Suppressor macrophage (primary cell): ENCODE measurements at places on chromosomes 1 and 21.

GRCh38 chr1:175188936-175189335 lies 3.6 kb downstream of the KIAA0040 start:
- DNase-seq: peak; percentile 86

- DNase-seq: peak; percentile 90
Measured at GRCh38 chr1:15684042-15684461, at the start of gene PLEKHM2. Gene PLEKHM2 (plus strand): TSS chr1:15684320. CDS start chr1:15684559, 239 bp downstream.

DNA sequence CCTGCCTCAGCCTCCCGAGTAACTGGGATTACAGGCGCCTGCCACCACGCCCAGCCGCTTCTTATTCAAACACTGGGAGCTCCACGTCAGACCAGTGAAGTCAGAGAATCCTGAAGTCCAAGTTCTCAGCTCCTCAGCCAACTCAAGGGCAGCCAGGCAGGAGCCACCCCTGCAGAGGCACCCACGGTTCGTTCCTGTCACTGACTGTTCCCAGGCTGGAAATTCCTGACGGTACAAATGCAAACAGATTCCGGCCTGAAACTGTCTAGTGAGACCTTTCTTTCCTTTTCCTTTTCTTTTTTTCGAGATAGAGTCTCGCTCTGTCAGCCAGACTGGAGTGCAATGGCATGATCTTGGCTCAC lies 11.7 kb downstream of the SLC35E2B start:
- DNase-seq: no peak

DNA sequence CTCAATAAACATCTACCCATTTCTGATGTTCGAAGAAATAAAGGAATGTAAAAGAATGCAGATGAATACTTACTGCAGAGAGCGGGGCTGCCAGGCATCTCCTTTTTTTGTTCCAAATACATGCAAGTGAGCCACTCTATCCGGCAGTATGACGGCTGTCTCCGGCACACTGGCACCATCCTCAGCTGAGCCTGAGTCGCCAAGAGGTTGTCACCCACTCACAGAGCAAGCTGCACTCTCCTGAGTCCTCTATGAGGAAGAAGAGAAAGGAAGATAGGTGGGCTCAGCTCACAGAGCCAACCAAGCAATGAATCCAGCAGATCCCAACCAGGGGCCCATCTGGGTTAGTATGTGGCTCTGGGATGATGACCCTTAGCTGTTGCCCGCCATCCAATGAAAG lies 65.3 kb downstream of the CD46 start:
- DNase-seq: no peak

- peak; percentile 68 for DNase-seq
Measured at GRCh38 chr1:39639305-39640130, at the start of gene HEYL. Gene HEYL (minus strand): TSS chr1:39639643. CDS start chr1:39639625, 18 bp downstream.

GRCh38 chr1:109775398-109775797 lies 11.7 kb upstream of the EPS8L3 start:
- no peak for DNase-seq

DNA sequence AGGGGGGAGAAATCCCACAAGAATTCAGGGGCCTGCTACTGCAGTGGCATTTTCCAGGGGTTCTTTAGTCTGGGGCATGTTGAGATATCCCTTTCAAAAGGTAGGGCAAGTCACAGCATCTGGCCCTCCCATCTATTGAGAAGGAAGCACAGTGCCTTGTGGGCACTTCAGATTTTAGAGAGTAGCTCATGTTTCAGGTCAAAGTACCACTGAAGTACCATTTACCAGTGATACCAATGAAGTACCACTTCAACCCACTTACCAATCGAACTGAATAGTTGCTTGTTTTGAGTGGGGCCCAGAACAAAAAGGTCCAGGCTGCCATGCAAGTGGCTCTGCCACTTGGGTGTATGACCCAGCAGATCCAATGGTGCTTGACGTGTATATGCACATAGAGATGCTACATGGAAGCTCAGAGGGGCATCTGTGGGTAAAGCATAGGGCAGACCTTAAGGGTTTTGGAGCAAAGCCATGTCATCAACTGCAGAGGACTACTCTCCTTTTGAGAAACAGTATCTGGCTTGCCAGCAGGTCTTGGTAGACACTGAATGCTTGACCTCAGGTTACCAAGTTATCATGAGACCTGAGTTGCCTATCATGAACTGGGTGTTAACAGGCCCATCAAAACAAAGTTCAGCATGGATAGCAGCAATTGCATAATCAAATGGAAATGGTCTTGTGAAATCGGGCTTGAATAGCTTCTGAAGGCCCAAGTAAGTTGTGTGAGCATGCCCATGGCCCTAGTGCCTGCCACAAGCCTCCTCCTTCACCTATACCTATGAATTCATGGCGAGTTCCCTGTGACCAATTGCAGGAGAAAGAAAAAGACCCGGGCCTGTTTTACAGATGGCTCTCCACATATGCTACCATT lies 23.5 kb downstream of the PLA2G2D start:
- no peak for DNase-seq

DNA sequence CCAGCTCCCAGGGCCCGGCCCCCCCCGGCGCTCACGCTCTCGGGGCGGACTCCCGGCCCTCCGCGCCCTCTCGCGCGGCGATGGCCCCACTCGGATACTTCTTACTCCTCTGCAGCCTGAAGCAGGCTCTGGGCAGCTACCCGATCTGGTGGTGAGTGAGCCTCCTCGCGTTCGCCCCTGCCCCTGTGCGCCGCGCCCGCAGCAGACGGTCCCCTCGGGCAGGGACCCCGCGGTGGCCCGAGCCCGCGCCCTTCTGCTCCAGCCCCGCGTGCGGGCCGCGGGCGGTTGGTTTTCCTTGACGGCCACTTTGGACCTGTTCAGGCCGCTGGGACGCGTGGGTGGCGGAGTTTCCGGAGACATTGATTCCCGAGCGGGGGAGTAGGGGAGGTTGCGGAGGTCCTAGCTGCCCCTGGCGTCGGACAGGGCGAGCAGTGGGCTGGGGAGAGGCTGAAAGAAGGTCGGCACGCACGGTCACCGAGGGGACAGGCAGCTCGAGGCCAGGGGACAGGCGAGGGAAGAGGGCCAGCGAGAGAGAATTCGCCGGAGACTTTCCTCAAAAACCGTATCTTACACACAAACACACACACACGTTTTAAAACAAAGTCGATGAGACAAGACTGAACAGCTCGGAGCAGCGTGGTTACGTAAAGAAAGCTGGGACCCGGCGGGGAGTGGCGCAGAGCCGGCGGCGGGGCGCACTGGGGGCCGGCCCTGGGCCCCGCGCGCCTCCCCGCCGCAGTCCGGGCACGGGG lies 427 bp downstream of the WNT3A start:
- no peak for DNase-seq

GRCh38 chr1:9013819-9014218 lies 12.4 kb downstream of the SLC2A7 start:
- no peak for DNase-seq

GRCh38 chr21:43195121-43196021 lies 26.6 kb downstream of the CRYAA start:
- no peak for DNase-seq

DNA sequence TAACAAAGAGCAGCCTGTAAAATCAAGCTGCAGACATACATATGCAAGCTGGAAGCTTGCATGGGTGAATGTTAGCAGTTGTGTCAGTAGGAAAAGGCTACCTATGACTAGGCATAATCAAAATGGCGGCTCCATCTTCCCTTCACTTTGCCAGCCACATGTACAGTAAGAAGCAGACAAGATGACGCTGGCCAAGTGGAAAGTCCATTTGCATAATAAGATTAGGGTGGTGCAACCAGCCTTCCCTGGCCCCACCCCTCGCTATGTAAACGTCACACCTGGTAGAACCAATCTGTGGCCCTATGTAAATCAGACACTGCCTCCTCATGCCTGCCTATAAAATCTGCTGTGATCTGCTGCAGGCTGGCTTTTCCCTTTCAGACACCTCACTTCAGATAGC lies 171.9 kb upstream of the USP25 start:
- DNase-seq: no peak

GRCh38 chr1:211484755-211485479 lies 7.0 kb downstream of the RD3 start:
- DNase-seq: no peak

DNA sequence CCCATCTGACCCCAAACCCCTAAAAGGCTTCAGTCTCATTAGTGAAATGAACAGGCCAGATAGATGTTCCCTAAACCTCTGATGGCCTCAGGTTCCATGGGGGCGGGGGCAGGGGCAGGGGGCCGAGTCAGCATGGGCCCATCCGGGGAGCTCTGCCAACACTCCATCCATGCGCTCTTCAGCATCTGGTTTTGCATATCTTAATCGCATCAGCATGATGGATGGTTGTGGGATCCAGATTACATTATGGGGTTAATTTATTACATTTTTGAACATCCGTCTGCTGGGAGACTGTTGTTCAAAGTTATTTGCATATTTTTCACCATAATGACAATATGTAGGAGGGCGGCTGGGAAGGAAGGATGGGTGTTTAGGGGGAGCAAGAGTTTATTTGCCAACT lies 3.1 kb upstream of the MAD2L2 start:
- no peak for DNase-seq

- DNase-seq: no peak
Measured at GRCh38 chr1:156012051-156012817, 8.5 kb downstream of the SSR2 start.

GRCh38 chr1:18628511-18628910 lies 2.1 kb upstream of the PAX7 start:
- DNase-seq: no peak

- DNase-seq: no peak
Measured at GRCh38 chr1:109188200-109188599, 25.5 kb upstream of the SARS1 start.

GRCh38 chr1:246789454-246790339 lies 65.5 kb downstream of the SCCPDH start:
- DNase-seq: no peak

GRCh38 chr1:24167008-24167407 lies 20.1 kb downstream of the IFNLR1 start:
- no peak for DNase-seq

- DNase-seq: no peak
Measured at GRCh38 chr1:175877939-175878737, 134.7 kb upstream of the TNR start.

DNA sequence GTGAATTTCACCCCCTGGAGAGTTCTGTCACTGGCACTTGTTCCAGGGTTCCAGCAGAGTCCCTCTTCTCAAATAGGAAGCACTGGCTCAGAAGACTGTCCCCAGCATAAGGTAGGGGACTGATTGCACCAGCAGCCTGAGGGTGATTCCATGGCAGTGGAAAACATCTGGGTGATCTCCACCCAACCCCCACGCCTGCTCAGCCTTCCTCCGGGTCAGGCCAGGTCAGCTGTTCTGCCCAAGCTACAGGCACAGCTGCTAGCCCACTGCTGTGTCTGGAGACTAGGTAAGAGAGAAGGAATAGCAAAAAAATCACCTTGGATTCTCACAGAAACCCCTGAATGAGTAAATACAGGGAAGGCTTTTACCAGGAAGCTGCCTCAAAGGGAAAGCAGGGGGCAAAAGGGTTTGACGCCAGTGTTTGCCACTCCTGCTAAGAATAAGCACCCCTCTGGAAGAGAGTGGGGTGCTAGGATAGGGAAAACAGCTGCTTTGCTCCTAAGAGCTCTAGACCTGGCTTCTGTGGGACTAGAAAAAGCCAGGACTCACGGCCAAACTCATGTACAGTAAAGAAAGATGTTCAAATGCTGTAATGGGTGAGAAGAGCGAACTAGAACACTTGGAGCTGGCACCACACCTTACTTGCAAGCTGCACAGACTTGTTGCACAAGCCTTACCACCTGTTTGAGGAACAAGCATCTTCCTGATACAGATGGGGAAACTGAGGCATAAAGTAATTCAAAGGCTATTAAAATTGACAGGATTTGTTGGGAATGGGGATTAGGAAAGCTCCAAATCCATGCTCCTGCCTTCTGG lies 1.0 kb upstream of the DENND2D start:
- DNase-seq: peak; percentile 53

DNA sequence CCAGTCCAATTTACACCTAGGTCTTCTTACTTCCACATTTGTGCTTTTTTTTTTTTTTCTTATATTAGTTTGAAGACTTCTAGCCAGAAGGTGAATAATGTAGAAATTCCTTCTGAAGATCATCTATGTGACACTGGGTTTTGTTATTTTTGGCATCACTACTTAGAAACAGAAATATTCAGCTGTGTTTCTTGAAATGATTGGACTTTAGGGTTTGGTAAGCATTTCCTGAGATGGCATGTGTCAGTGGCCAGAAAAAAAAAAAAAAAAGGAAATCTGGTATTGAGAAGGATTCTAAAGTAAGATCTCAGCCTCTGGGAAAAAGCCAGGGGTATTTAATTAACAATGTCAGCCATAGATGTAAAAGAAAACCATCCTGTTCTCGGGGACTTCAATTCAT lies 43.4 kb upstream of the LRRC8C start:
- DNase-seq: no peak

DNA sequence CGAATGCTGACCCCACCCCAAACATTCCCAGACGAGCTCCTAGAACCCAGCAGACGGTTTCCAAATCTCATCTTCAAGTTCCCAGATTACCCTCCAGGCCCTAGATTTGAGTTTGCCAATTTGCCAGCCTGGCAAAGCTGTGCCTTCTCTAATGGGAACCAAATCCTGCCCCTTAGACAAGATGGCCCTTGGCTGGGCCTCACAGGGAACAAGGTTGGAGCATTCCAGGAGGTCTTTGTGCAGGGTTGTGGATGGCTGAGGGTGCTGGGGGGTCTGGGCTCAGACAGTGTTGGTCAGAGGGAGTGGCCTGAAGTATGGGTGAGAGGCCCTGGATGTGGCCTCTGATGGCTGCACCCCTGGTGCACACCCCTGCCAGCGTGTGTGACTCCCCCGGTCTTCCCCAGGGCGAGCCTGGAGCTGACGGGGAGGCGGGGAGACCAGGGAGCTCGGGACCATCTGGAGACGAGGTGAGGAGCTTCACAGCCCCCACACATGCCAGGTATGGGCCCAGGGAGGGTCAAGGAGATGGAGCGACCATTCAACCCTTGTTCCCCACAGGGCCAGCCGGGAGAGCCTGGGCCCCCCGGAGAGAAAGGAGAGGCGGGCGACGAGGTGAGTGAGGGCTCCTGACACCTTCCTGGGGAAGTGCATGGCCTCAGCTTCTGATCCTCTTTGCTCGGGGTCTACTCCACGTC lies 10.2 kb downstream of the COL6A1 start:
- peak; percentile 1 for DNase-seq

- DNase-seq: no peak
Measured at GRCh38 chr1:165876121-165876520, 48.7 kb downstream of the UCK2 start.

DNA sequence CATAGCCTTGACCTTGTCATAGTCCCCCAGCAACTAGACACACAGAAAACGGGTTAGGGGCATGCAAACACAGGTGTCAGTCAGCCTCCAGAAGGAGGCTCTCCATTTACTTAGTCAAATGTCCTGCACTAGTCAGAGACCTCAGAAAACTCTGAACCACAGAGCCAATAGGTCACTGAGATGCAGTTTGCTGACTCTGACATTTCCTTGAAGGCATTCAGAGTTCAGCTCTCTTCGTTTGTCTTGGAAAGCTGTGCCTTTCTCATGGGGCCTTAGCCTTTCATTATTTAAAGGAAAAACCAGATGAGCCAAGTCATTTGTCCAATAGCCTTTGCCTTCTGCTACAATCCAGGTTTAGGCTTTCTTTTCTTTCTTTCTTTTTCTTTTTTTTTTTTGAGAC lies 3.5 kb downstream of the OLFML2B start:
- no peak for DNase-seq

GRCh38 chr21:16002874-16003466 lies 273.2 kb downstream of the USP25 start:
- no peak for DNase-seq
